ENCODE measurements at places on chromosomes 12 and 14. TPM values are rescaled to one million over a fixed set of nuclear protein-coding genes. Genes with fewer than 3 reads are reported as not detected.

GRCh38 chr12:92639017-92639416, 63.8 kb upstream of the PLEKHG7 start:
- no peak for DNase-seq

DNA sequence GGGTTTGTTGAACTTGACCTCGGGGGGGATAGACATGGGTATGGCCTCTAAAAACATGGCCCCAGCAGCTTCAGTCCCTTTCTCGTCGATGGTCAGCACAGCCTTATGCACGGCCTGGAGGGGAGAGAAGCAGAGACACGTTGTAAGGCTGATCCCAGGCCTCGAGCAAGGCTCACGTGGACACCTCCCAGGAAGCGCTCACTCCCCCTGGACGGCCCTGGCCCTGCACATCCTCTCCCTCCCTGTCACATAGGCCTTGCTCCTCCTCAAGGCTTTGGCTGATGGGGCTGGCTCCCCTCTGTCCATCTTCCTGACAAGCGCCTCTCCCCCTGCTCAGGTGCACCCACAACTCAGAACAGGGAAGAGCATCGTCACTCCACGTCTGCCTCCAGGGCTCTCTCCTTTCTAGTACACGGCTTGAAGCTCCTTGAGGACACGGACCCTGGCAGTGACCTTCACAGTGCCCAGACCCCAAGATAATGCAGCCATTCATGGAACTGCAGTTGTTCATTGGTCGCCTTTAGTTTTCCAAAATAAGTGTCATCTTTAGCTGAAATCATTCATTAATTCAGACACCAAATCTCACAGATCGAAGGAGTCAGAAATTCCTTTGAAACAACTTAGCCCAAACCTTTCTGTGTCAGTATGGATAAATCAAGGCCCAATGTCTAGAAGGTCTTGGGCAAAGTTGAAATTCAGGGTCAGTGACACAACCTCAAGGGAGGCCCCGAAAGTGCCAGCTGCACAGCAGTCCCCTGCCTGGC, 9.7 kb downstream of the SERPINA1 start:
- DNase-seq: no peak

- DNase-seq: no peak
These were observed 25.7 kb downstream of the KIF26A start for GRCh38 chr14:104164041-104164440.

- peak; percentile 29 for DNase-seq
These were observed 345.6 kb downstream of the PAWR start for GRCh38 chr12:79344855-79345847.

GRCh38 chr12:130816097-130816496, 23.0 kb downstream of the STX2 start:
- DNase-seq: no peak

GRCh38 chr12:1428671-1429070, 165.7 kb downstream of the FBXL14 start:
- no peak for DNase-seq

Gene OASL
- 3.0 TPM for total RNA-seq

Gene ST8SIA1
- 1.7 TPM for total RNA-seq

Gene LIN7A
- under 0.01 TPM for total RNA-seq

Gene IRAK3
- total RNA-seq: 3.5 TPM

Data from RPMI7951 (cell line).